ENCODE measurements at places on chromosomes 4 and X. TPM values are rescaled to one million over a fixed set of nuclear protein-coding genes. Genes with fewer than 3 reads are reported as not detected.

- DNase-seq: no peak
These were observed 269.2 kb downstream of the HNRNPD start for GRCh38 chr4:82104578-82104977.

DNA sequence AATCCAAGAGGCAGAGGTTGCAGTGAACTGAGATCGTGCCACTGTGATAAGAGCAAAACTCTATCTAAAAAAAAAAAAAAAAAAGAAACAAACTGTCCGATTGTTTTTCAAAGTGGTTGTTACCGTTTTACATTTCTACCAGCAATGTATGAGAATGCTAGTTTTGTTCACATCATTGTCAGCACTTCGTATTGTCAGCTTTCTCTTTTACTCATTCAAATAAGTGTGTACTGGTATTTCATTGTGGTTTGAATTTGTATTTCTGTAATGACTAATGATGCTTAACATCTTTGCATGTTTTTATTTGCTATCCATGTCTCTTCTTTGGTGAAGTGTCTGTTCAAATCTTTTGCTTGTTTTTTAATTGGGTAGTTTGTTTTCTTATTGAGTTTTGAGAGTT is 65.8 kb downstream of the GPR101 start:
- DNase-seq: no peak

DNA sequence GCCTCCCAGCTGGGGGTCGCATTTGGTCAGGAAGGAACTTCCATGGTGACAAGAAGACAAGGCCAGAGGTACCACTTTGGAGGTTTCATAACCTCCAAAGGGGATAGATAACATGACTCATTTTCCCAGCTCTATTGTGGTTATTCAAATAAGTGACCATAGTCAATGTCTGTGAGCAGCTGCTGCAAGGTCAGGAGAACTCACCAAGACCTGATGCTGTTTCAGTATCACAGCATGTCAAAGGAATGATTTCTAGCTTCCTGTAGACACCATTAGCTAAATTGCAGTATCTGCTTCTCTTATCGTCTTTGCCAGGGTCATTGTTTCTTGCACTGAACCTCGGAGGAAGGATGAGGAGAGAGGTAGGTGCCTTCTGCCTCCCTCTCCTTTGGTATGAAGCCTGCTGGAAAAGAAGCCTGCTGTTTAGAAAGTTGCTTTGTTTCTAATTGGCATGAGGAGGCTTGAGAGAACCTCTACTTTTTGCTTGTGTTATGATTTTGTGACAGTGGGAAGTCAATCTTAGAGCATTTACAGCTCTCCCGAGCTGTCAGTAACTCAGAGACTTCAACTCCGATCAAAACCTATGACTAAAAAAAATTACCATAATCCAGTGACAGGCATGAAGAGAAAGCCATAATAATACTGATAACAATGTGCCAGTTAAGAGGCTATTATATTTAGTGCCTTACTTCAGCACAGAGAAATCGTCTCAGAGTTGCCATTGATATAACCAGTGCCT is 38.0 kb upstream of the GATB start:
- no peak for DNase-seq

DNA sequence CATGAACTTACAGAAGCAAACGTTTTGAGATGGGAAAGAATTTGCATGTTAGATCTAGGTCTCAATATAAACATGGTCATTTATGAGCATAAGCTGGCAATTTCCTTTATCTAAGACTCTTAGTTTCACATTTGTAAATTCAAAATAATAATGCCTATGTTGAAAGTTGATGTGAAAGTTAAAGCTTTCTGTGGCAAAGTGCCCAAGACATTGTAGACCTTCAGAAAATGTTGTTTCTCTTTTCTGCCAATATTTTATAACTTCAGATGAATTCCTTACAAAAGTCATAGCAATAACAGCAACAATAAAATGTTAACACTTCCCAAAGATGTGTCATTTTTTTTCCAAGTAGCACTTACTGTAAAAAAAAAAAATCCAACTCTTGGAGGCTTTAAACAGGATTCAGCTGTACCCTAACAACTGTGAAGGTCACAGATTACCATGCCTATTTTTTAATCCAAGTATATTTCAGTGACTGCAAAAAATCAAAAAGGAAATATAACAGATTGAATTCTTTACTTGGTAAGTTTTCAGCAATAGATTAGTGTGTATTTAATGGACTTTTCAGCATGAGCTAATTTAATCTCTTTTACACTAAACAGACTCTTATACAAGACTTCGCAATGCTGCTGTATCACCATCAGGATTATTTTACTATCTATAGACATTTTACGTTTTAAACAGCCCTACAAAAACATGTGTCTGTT is 206.5 kb upstream of the PDE5A start:
- DNase-seq: no peak

- DNase-seq: no peak
These were observed 49.8 kb downstream of the SMIM31 start for GRCh38 chr4:164803702-164804101.

DNA sequence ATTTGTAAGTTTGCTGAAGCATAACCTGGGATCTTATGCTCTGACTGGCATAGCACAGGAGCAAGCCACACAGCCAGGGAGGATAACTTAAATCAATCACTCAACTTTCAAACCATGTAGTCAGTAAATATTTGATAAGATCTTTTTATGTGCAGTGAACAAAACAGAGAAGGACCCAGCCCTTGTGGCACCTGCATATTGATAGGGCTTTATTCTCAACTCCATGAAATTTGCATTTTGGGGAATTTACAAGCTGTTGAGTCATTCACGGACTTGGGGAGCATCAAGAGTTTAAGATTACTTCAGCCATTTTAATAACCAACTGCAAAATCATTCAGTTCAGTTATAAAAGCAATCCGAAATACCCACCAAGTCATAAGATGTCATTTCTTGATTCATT is 122.6 kb downstream of the COMMD8 start:
- no peak for DNase-seq

DNA sequence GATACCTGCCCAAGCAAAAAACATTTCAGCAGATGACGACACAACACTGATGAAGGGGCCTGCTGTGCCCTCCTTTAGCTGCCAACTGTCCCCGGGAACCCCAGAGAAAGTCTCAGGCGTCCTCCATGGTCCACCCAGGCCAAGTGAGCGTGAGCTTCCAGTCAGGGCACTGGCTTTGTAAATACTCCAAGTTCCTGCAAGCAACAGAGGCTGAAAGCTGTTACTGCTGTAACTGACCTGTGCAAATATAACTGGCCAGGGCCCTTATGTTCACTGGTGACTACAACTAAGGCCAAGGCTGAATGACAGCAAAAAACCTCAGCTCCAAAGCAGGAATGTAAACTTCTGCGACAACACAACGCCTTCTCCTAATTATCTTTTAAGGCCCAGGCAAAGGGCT is 8.2 kb downstream of the WDR1 start:
- DNase-seq: no peak

- no peak for DNase-seq
These were observed 25.2 kb downstream of the LRIT3 start for GRCh38 chr4:109872950-109873656.

DNA sequence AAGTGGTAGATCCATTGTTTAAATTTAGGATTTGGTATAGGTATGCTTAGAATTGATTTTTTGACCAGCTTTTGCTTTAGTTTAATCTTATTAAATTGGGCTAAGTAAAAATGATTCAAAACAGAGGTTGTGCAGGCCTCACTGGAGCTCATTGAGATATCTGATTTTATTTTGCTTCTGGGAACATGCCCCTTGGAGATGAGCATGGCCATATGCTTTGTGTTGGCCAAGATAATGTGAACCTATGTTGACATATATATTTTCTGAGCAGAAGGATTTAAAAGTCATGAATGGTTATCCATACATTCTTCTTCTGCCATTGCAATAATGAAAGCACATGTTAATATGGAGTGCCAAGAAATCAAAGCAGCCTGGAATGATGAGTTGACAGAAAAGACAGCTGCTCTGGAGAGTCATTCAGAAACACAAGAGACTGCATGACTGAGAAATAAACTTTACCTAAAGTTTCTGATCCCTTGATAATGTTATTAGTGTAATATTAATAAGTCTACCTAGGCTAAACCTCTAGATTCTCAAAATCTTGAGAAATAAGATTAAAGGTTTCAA is 489.7 kb upstream of the GNPDA2 start:
- no peak for DNase-seq

DNA sequence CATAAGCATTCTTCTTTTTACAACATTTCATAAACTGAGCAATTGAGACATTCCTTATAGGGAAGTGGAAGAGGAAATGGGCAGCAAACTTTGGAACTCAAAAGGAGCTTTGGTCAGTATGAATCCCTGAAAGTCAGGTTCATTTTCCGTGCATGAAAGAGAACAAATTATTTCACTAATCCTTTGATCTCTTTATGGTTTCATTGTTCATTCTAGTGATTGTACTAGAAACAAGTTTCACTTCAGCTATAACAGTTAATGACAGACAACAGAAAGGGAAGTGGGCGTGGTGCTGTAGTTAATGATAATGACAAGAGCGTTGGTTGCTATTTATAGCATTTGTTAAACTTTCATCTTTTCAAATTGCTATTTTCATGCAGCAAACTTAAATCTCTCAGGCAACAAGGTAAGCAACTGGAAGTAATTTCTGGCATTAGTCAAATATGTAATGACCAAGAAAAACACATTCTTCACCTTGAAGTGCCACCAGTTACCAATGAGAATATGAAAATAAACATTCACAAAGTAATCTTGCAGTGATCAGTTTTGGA is 98.4 kb downstream of the AREG start:
- DNase-seq: peak; percentile 14

- no peak for DNase-seq
These were observed 46.5 kb downstream of the NEIL3 start for GRCh38 chr4:177356206-177356605.

DNA sequence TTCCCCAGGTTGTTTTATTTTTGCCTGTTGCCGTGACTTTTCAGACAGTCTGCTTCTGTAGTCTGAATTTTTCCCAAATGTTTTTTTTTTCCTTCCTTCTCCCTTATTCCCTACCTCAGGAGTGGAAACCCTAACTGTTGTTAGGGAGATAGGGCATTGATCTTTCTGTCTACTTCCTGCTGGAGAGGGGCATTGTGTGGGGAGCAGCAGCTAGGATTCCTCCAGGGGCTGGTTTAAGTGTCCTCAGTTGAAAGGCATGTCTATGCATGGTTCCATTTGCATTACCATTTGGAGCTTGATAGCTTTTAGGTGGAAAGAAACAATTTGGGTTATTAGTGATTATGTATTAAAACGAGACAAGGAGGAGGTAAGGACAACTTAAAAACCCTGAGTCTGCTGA is 383.9 kb downstream of the DCAF12L2 start:
- no peak for DNase-seq

DNA sequence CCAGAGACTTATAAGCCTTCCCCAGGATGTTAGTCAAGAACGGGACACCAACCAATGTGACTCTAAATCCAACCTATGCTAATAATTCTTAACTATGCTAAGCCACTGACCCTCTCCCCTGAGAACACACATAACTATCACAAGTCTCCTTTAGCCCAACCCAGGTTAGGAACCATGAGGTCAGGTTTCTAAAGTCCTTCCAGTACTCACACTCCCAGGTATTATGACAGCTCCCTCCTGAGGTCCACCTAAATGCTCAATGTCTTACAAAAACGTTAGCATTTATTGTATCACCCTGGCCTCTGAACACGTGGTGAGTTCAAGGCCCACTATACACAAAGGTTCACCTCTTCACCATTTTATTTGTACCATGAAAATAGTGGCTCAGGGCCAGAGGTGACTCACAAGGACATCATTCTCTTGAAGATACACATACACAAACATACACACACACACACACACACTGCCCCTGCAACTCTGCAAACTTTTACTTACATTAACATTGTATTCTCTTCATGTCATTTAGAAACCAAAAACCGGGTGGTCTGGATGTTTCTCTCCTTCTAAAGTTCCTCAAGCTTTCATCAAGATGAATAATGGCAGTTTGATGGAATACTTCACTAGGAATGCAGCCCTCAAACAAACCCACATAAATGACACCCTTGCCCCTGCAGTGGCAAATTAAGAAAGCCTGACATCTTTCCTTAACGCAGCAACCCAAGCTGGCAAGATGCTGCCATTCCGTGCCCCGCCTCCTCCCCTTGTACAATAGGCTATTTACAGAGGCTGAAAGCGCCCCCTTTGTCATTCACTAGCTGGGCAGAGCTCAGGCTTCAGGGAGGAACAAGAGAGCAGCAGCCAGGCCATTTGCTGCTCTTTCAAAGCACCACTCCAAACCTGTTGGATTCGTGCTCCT is 17.7 kb downstream of the ACSL1 start:
- DNase-seq: no peak

The GABRQ gene
- total RNA-seq: not detected

The PAGE2B gene
- 1.0 TPM for total RNA-seq

The PPID gene
- 21.5 TPM for total RNA-seq

The MND1 gene
- not detected for total RNA-seq

The DNAAF6 gene
- total RNA-seq: not detected

The FGD1 gene
- total RNA-seq: 0.07 TPM

The SYTL4 gene
- not detected for total RNA-seq

The FSTL5 gene
- total RNA-seq: not detected

The GNRHR gene
- total RNA-seq: not detected

Data from natural killer cell (primary cell).